ENCODE measurements at places on chromosomes 1 and 21. TPM values are rescaled to one million over a fixed set of nuclear protein-coding genes. Genes with fewer than 3 reads are reported as not detected.

- H3K27me3 ChIP-seq: no peaks in the 10 kb centered on the region
- H3K27ac ChIP-seq: no peak overlapping the region
- DNase-seq: no peak
Measured at GRCh38 chr1:101043776-101044175, 18.2 kb upstream of the DPH5 start.

Gene USH2A
- total RNA-seq: not detected

GRCh38 chr21:15441992-15442391 is 287.8 kb upstream of the USP25 start:
- peak overlapping the region; percentile 36 for H3K27ac ChIP-seq
- H3K27me3 ChIP-seq: no peaks in the 10 kb centered on the region
- no peaks in the 10 kb centered on the region for H3K4me1 ChIP-seq
- DNase-seq: no peak
- no peaks in the 10 kb centered on the region for H3K36me3 ChIP-seq
- H3K4me3 ChIP-seq: no peak overlapping the region

DNA sequence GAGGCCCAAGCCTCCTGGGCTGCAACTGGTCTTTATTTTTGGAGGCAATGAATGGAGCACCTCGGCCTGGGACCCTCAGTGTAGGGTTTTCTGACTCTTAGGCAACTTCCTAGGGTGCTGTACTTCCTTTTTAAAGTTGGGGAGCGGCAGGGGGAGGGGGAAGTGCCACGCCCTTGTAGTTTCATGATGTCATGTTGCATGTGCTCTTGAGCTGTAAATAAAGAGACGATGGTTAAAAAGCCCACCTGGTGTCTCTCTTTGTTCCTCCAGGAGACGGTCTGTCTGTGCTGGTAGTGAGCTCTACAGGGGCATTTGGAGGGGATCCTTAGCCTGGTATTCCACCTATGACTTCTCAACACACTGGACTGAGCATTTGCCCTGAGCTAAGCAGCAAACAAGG is 10.3 kb upstream of the AGTRAP start:
- H3K27ac ChIP-seq: no peak overlapping the region
- H3K4me3 ChIP-seq: no peak overlapping the region
- DNase-seq: no peak
- no peaks in the 10 kb centered on the region for H3K27me3 ChIP-seq
- H3K4me1 ChIP-seq: no peaks in the 10 kb centered on the region

Gene SLC45A3
- 1.3 TPM for total RNA-seq

Gene FCRL2
- total RNA-seq: under 0.01 TPM
